ENCODE measurements at places on chromosomes 5 and 9.

DNA sequence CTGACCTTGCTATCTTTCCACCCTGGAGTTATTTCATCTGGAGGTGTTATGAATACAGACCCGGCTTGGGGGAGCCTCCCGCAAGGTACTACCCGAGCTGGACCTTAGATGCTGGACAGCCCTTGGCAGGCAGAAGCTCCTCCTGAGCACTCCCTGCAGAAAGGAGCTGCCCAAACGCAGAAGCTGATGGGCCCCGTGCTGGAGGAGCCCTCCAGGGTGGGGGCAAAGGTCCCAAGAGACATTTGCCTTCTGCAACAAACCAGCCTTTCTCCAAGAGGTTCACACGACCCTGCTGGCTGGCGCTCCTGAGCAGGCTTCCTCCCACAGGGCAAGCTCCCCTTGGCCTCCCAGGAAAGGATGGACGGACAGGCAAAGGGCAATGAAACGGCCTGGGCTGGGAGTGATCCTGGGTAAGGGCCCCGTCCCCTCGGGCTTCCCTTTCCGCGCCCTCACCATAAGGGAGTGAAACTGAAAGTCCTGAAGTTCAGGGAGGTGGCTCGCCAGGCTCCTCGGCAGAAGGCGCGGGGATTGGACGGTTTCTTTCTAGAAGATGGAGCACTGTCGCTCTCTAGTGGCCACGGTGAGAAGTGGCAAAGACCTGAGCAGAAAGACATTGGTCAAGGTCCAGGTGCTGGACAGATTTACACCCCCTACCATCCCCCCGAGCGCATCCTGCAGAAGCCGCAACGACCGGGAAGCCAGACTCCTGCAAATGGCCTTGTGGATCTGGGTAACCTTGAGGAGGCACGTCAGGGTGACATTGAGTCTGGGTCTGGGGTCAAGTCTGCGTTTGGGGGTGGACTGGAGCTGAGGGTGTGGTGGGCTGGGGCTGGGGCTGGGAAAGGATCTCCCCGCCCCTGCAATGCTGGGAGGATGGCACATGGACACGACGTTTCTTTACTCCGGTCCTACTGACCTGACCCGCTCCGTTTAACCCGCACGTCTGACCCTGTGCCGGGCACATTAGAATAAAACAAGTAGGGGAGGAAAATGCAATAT, 56.4 kb downstream of the NEURL1B start:
- DNase-seq: peak; percentile 88

- DNase-seq: no peak
Measured at GRCh38 chr9:95952471-95952870, 77.0 kb downstream of the ERCC6L2 start.

GRCh38 chr9:133738640-133739225, 581 bp upstream of the SARDH start:
- DNase-seq: no peak

GRCh38 chr9:132183715-132184114, 21.9 kb downstream of the NTNG2 start:
- no peak for DNase-seq

- no peak for DNase-seq
Measured at GRCh38 chr9:121857928-121858327, 206.5 kb downstream of the DAB2IP start.

- peak; percentile 97 for DNase-seq
Measured at GRCh38 chr5:35771300-35771699, 85.4 kb upstream of the IL7R start.

DNA sequence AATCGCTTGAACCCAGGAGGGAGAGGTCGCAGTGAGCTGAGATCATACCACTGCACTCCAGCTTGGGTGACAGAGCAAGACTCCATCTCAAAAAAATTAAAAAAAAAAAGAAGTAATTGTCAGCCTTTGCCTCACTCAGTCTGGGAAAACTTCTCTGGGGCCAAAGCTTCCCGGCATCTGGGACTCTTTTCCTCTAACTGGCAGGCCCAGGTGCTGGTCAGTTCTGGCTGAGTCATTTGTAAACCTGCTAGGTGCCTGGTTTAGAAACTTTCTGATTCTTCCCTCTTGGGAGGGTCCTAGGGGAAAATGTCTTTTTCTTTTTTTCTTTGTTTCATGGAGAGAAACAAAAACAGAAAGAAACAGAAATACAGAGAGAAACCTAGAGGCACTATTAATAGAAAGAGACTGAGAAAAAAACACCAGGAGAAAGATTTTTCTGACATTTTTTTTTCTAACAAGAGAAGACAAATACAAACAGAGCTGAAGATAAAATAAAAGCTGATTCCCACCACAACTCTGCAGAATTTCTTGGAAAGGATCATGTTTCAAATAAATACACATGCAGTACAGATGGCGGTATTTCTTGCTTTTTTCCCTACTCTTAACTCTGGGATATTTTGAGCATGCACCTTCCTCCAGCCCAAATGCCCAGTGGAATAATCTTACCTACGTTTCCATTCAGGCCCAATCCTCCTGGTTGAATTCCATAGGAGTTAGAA, 22.1 kb upstream of the UBAP2 start:
- no peak for DNase-seq
